Activated CD8-positive, alpha-beta T cell treated with anti-CD3 and anti-CD28 coated beads, Interleukin-2, amount 10 ng/mL, durations not matched to agents 7 days and 5 days (primary cell): ENCODE measurements at places on chromosomes 12 and 14. TPM values are rescaled to one million over a fixed set of nuclear protein-coding genes. Genes with fewer than 3 reads are reported as not detected.

HSP90B1 gene
- total RNA-seq, result 336 TPM

- H3K4me3 ChIP-seq, result no peak overlapping the region
- H3K27me3 ChIP-seq, result no peaks in the 10 kb centered on the region
- no peak overlapping the region for H3K27ac ChIP-seq
- no peaks in the 10 kb centered on the region for H3K36me3 ChIP-seq
- no peak for DNase-seq
These were observed 31.5 kb upstream of the LIMA1 start for GRCh38 chr12:50314636-50315312.

BRMS1L gene
- 5.1 TPM for total RNA-seq

DNA sequence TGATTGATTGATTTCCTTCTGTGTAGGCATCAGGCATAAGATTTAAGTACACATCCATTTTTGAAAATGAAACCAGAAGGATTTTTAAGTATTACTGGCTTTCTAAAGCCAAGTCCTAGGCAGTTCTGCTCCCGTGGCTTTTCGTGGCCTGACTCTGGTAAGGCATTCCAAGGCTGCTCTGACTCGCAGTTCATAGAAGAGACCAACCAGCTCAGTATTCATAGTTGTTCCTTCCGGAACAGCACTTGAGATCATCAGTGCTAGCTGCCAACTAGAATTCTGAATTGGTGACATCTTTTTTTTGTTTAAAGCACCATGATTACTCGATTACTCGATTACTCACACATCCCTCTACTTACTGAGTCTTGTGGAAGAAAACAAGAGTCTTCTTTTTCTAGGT lies 25.9 kb downstream of the SUDS3 start:
- H3K4me1 ChIP-seq, result no peaks in the 10 kb centered on the region
- H3K27me3 ChIP-seq, result no peaks in the 10 kb centered on the region
- DNase-seq, result no peak

ARHGAP9 gene
- total RNA-seq, result 248 TPM

MANSC4 gene
- total RNA-seq, result not detected

C1RL gene
- total RNA-seq, result 23.3 TPM

GRCh38 chr12:47954058-47954457 lies 9.3 kb upstream of the TMEM106C start:
- H3K27me3 ChIP-seq, result peaks cover 33% of the 10 kb centered on the region
- H3K36me3 ChIP-seq, result no peaks in the 10 kb centered on the region
- H3K27ac ChIP-seq, result no peak overlapping the region

DNA sequence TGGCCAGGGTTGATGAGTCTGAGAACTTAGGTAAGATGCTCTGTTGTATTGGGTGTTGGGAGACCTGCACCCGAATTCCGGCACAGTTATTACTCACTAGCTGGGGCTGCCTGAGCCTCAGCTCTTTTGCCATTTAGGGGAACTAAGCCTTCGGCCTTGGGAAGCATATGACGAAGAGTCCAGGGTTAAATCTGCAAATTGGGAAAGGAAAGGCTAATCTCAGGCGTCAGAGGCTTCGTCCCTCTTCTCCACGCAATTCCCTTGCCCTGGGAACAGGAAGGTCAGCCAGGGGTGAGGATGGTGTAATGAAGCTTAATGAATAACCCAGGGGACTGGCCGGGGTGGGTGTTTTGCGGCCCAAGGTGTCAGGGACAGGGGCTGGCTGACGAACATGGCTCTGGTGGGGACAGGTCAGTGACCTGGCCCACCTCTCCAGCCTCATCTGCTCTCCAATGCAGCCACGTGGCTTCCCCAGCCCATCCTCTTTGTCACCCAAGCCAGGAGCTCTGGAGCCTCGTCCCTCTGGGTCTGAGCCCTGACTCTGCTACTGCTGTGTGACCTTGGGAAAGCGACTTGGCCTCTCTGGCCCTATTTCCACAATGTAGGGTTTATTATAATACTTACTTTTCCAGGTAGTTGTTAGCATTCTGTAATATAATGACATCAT lies 3.8 kb upstream of the SDSL start:
- peaks cover 3% of the 10 kb centered on the region for H3K27me3 ChIP-seq
- peaks cover 13% of the 10 kb centered on the region for H3K4me1 ChIP-seq
- DNase-seq, result no peak
- no peak overlapping the region for H3K4me3 ChIP-seq

DNA sequence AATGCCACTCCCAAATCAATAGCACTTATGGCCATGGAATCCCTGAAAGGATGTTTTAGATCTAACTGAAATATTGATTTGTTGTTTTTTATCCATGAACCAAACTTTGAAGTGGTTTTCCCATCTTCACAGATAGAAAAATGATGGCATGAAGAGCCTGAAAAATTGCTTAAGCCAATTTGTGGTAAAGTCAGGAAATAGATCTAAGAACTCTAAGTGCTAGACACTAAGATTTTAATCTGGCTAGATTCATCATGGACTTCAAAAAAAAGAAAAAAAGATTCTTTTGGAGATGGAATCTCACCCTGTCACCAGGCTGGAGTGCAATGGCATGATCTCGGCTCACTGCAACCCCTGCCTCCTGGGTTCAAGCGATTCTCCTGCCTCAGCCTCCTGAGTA lies 45.0 kb upstream of the STRN3 start:
- H3K4me3 ChIP-seq, result no peak overlapping the region
- no peak overlapping the region for H3K27ac ChIP-seq
- DNase-seq, result no peak
- H3K27me3 ChIP-seq, result no peaks in the 10 kb centered on the region
- peaks cover 2% of the 10 kb centered on the region for H3K36me3 ChIP-seq
- H3K4me1 ChIP-seq, result peaks cover 4% of the 10 kb centered on the region

DNA sequence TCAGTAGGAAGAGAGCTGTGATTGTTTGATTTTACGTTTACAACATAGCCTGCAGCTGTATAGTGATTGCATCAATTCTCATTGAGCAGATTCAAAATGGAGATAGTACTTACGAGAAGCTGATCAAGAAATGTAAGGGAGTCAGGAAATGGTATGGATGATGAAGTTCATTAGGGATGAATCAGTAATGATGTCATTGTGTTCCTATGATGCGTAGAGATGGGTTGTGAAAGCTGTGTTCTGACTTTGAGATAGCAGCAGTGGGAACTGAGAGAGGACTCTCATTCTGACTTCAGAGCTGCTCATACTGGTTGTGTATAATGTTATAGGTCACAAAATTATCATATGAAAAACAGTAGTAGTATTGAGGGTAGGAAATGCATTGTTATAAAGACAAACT lies 44.0 kb downstream of the TTLL5 start:
- DNase-seq, result no peak
- no peak overlapping the region for H3K4me3 ChIP-seq
- H3K27ac ChIP-seq, result no peak overlapping the region
- H3K36me3 ChIP-seq, result peaks cover 27% of the 10 kb centered on the region
- no peaks in the 10 kb centered on the region for H3K4me1 ChIP-seq
- H3K27me3 ChIP-seq, result no peaks in the 10 kb centered on the region

DNA sequence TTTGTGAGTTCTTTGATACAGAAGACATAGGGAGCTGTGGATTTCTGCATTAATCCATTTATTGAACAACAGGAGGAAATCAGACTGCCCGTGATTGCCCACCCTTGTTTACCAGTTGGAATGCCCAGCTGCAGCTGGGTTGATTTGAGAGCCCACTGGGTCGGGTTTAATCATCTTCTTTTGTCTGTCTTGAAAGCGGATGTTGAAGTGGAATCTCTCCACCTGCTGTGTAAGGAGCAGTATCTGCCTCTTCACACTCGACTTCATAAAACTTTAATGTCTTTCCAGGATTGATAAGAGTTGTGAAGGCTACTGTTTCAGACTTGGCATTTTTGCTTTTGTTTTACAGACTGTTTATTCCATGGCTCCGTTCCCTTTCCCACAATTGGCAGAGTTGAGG lies 39.9 kb downstream of the TBC1D30 start:
- H3K27ac ChIP-seq, result no peak overlapping the region
- H3K27me3 ChIP-seq, result peaks cover 3% of the 10 kb centered on the region
- no peaks in the 10 kb centered on the region for H3K4me1 ChIP-seq
- DNase-seq, result no peak
- H3K36me3 ChIP-seq, result no peaks in the 10 kb centered on the region
- no peak overlapping the region for H3K4me3 ChIP-seq

DNA sequence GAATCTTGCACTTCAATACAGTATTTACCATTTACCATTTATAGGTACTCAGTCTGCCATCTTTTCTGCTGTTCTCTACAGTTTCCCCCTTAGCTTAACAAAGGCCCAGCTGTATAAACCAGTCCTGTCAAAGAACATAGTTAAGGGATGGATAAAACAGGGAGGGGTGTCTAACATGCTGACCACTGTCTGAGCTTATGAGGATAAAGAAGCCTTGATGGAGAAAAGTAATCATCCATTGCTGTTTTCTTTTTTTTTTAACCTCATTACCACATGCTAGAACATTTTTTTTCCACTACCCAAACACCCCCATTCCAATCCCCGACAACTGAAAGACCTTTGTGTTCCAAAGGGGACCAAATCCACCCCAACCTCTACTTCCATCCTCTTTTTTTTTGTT lies 39.9 kb downstream of the SOX5 start:
- no peak overlapping the region for H3K27ac ChIP-seq
- no peak overlapping the region for H3K4me3 ChIP-seq
- no peak for DNase-seq
- H3K36me3 ChIP-seq, result no peaks in the 10 kb centered on the region
- H3K4me1 ChIP-seq, result no peaks in the 10 kb centered on the region
